ENCODE measurements at places on chromosomes 3 and 15.

GRCh38 chr3:127770671-127771355 is 51.5 kb downstream of the MGLL start:
- no peak for DNase-seq

- no peak for DNase-seq
These were observed 7.2 kb upstream of the EXOG start for GRCh38 chr3:38488949-38489348.

DNA sequence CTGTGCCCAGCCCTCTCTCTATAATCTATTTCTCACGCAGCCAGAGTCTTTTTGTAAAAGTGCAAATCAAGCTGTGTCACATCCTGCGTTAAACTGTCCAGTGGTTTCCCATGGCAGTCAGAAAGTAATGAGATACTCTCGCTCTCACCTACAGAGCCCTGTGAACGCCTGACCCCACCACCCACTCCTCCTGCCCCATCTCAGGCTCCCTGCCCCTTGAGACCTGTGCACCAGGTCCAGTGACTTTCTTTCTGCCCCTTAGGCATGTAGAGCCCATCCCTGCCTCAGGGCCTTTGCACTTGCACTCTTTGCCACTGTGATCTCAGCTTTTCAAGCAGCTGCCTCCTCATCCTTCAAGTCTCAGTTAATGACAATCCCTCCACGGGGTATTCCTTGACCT is 58.3 kb upstream of the RASGRP1 start:
- DNase-seq: no peak

GRCh38 chr3:170634663-170635384 is 48.9 kb upstream of the SLC7A14 start:
- no peak for DNase-seq

- DNase-seq: no peak
These were observed 35.6 kb downstream of the LNP1 start for GRCh38 chr3:100436951-100437350.

DNA sequence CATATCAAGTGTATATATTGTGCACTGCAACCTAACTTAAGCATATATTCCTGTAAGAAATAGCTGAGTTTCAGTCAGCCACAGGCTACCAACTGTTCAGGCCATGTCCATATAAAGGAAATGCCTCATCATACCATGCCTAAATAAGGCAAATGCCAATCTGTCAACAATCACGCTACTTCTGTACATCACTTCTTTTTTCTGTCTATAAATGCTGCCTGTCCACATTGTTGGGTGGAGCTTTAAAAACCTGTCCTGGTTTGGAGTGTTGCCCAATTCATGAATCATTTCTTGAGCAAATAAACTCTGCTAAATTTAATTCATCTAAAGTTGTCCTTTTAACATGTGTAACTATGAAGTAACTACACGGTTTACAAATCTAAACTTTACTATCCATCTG is 1091.9 kb downstream of the NSUN3 start:
- DNase-seq: no peak

GRCh38 chr3:194139814-194140391 is 4.0 kb downstream of the HES1 start:
- DNase-seq: no peak

DNA sequence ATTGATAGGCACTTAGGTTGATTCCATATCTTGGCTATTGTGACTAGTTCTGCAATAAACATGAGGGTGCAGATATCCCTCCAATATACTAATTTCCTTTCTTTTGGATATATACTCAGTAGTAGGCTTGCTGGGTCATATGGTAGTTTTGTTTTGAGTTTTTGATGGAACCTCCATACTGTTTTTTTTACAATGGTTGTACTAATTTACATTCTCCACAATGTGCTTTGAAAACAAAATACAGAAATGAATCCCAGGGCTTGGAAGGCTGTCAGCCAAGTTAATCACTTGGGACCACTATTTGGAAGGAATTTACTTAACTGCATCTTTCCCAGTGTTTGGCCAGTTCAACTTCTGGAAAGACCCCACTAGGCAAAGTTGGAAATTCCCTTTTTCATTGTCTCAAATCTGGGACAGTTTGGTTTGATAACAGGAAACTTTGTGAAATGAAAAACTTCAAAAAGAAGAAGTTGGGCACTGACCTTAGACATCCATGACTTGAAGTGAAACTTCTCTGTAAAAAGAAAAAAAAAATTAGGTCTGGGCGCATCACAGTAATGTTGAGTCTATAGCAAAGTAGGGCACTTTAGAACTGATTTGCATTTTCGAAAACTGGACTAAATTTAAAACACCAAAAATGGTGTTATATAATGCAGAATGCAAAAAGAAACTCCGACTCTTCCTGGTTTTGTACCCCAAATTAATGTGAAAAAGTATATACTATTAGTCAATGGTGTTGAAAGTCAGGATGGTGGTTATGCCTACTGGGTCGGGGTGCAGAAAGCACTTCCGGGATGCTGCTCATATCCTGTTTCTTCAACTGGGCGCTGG is 6.0 kb downstream of the CTSH start:
- no peak for DNase-seq

DNA sequence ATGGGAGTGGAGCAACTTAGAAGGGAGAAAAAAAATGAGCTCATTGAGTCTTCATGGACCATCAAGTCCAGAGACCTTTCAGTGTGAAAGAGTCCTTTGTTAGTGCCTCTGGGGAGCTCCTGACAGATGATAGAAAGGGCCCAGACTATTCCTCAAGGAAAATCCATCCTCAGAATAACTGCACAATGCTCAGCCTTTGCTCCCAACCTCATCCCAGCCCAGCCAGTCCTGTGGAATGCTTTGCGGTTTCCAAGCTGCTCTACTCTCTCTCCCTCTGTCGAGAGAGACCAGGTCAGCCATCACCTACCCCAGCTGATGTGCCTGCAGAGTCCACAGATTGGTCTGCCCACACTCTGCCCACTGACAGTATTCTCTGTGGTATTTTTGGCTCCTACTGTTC is 406.2 kb downstream of the MFSD1 start:
- DNase-seq: no peak

- DNase-seq: no peak
These were observed 63.6 kb downstream of the PCSK6 start for GRCh38 chr15:101425787-101426365.

GRCh38 chr3:142275856-142276255 is 50.5 kb upstream of the GK5 start:
- no peak for DNase-seq

DNA sequence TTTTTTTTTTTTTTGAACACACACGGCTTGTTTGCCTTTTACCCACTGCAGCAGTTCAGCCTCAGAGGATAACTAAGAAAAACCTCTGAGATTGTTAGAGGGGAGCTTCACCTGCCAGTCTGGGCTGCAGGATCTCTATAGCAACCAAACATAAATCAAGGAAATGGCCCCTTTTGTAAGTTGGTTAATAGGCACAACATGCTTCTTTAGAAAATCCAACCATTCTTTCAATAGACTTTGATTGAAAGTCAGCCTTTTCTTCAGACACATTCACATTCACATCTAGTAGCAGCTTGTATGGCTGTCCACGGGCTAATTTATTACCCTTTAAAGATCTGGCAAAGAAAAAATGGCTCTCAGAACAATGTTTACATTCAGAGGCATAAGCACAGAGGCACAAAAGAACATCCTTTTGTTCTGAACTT is 136.6 kb upstream of the RARB start:
- DNase-seq: no peak

DNA sequence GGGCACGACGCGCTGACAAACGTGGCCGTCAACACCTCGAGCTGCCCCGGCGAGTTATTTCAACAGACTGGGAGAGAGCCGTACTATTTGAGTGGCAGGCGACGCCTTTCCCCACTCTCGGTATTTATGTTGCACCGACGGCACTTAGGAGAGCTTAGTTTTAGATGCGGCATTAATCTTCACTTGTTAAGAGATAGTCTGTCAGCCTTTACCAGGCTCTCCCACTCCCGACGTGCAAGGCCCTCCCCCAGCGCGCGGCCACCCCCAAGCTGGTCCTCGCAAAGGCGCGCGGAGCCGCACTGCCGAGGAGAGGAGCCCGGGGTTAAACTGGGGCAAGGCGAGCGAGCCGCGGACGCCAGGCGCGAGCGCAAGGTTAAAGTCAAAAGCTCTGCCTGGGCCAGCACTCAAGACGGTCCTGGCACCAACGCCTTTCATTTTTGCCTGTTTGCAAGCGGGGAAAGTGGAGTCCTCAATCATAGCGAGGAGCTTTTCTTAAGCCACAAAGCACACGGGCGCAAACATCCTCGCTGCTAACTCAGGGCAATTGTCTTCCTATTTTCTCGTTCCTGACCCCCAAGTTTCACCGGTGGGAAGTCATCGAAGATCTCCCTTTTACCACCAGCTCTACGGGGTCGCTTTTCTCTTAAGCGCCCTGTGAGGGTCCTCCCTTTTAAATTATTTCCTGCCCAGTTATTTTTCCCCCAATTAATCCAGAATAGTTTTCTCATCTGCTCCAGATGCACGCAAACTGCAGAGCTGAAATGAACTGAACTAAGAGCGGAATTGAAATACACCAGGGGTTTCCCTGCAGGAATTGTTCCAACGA is 86.6 kb downstream of the NR2F2 start:
- DNase-seq: no peak

DNA sequence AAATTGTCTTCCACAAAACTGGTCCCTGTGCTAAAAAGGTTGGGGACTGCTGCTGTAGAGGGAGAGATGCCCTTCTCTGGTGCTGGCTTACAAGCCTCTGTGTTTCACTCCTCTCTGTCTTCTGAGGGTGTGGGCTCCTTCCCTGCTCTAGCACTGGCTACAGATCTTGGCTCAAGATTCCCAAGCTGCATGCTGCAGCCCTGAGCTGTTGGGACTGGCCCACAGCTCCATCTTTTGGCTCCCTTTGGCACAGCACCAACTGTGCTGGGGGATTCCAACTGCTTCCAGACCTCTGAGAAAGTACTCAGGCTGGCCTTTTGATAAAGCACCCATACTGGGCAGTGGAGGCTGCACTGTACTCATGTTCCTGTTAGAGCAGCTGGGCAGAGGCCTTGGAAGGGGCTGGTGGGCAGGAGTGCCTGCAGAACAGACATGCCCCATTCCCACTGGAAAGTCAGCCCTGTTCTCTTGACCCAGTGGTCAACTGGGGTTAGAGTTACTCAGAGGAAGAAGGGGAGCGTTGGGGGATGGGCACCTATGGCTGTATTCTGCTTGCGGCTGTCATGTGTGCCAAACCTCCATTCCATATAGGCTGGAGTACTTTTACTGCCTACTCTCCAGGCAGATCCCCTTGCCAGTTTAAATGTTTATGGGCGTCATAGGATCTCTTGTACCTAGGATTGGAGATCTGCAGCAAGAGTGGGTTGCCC is 55.7 kb downstream of the GALK2 start:
- DNase-seq: no peak

DNA sequence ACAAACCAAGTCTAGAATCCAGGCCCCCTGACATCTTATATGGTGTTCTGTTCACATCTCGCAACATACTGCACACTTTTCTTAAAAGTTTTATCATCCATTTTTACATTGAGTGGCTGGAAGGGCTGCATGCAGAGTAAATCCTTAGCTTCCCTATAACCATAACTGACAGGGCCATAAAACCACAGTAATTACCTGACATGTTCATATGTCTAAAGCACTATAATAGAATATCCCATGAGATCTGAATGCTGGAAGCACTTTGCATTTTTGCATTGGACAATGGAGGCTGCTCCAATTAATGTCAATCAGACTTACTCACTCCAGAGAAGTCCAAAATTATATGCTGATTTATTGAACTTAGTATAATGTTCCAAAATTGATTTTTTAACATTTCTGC is 86.6 kb upstream of the HES1 start:
- no peak for DNase-seq

DNA sequence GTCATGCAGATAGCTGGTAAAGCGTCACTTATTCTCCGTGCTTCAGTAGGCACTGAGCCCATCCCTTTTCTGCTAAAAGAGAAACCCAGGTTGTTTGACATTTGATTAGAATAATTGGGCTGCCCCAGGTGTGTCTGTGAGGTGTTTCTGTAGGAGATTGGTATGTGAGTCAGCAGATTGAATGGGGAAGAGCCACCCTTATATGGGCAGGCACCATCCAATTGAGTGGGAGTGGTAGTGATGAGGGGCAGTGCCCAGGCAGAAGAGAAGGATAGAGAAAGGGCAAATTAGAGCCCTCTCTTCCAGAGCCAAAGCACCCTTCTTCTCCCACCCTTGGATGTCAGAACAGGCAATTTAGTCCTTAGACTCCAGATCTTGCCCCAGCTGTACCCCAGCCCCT is 384.3 kb upstream of the GBE1 start:
- DNase-seq: no peak

Measured in stimulated activated CD4-positive, alpha-beta T cell treated with anti-CD3 and anti-CD28 coated beads, TNF-alpha, amount 100 ng/mL, for 4 hours (primary cell).